SW 1271 (cell line): ENCODE measurements at places on chromosomes 7 and 10.

- DNase-seq: no peak
Measured at GRCh38 chr7:133310232-133310862, 57.5 kb downstream of the EXOC4 start.

DNA sequence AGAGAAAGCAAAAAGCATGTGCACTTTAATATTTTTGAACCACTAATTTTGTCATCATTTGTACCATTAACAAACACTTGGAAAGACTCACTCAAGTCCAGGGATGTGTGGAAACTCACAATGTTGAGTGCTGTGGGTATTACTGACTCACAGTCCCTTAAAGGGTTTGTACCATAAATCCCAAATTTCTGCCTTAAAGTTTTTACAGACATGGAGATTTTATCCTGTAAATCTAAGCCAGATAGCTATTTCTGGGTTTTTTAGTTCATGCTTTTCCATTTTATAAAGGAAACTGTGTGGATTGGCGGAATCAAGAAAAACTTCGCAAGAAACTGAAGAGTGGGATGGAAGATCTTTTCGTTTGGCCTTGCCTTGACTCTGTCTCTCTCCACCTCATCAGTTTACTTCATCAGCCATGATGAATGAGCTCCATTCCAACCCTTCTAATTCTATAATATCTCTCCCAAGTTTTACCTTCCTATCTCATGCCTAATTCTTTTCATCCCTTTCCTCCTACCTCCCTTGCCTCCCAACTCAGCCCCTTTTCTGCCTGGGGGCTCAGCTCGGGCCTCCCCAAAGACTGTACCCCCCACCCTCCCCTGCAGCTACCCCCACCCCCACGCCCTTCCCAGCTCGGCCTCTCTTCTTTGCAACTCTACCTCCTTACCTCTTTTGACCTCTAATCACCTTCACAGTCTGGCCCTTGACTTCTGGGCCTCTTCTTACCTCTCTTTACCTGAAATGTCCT, 218.5 kb upstream of the MKLN1 start:
- no peak for DNase-seq

DNA sequence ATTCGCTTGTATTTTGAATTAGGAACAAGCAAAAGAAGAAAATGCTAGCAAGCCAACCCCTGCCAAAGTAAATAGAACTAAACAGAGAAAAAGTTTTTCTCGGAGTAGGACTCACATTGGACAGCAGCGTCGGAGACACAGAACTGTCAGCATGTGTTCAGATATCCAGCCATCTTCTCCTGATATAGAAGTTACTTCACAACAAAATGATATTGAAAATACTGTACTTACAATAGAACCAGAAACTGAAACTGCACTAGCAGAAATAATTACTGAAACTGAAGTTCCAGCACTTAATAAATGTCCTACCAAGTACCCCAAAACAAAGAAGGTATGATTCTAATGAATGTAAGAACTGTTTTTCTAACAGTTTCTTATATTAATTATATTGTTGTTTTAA, 87.9 kb downstream of the KMT2E start:
- DNase-seq: no peak

DNA sequence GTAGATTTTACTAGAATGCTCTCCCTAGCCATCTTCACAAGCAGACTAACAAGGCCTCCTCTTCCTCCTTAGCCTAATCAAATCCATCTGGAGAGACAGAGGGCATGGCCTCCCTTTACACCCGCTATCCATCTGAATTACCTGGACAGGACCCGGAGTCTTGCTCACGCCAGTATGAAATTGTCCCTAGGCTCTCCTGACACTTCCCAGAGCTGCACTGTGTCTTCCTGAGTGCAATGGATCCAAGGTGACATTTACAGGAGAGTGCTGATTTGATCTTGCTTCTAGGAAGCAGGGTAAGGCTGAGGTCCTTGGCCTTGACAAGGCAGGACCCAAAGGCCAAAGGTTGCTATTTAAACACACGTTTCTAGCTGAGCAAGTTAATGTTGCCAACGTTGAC, 147.8 kb downstream of the HIBADH start:
- DNase-seq: no peak

DNA sequence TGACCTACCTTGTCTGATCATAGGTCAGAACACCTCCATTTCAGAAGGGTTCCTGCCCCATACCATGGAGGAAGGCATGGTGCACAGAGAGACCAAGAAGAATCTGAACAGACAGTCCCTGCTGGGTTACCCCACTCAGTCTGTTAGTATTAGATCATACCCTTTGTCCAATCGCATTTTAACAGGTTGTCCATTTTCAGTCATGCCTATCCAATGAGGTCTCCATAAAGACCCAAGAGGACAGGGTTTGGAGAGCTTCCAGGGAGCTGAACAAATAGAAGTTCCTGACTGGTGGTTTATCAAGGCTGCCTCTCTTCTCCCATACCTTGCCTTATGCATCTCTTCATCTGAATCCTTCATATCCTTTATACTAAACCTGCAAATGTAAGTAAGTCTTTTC, 21.2 kb upstream of the SLC16A12 start:
- no peak for DNase-seq

DNA sequence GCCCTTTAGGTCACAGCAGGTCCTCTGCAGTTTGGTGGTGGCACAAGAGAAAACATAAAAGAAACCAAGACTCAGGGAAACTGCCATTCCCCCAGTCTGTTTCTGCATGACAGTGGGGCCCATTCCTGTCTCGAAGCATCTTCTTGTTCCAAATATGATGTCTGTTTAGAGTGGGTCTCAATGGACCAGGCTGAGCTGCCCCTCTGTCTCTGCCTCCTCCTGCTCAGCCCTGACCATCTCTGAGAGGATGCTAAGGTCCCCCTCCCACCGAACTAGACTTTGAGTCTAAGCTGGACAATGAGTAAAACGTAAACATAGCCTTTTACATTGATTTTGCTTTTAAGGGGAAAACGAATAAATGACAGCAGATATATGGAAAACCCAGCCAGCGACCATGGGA, 40.4 kb downstream of the CLEC2L start:
- no peak for DNase-seq

DNA sequence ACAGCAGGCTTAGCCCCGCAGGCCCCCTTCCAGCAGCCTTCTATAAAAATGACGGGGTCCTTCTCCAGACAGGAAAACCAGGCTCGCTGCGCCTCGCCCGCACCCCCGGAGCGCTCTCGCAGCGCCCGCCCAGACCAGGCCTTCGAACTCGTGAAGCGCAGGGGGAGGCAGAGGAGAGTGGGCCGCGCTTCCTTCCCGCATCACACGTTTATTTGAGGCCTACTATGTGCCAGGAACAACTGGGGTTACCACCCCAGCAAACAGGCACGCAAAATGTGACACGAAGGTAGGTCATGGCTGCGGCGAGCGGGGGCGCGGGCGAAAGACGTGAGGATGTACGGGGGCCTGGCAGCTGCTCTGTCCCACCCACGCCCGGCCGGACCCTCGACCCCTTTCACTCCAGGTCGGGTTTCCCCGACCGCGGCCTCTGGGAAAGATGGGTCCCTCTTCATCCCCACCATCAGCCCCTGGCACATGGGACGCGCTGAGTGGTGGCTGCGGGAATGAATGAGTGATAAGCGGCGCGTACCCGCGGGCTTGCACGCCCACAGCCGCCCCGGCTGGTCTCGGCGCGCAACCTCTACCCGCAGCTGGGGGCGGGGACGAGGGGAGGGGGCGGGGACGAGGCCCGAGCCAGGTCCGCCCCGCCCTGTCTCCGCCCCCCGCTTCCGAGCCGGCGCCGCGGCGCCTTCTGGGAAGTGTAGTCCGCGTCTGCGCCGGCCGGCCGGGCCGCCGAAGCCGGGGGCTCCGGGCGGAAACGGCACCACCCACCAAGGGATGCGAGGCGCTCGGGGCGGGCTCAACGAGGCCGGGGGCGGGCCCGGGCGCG, 59.1 kb downstream of the ZNF467 start:
- DNase-seq: peak; percentile 81

GRCh38 chr7:100739934-100740333, 6.5 kb downstream of the ZAN start:
- no peak for DNase-seq

- no peak for DNase-seq
Measured at GRCh38 chr10:12448340-12448728, 99.0 kb downstream of the CAMK1D start.
